ENCODE measurements at places on chromosomes 7 and 10.
A peak's percentile ranks its signal among the peaks of the same experiment; 100 is the strongest.

DNA sequence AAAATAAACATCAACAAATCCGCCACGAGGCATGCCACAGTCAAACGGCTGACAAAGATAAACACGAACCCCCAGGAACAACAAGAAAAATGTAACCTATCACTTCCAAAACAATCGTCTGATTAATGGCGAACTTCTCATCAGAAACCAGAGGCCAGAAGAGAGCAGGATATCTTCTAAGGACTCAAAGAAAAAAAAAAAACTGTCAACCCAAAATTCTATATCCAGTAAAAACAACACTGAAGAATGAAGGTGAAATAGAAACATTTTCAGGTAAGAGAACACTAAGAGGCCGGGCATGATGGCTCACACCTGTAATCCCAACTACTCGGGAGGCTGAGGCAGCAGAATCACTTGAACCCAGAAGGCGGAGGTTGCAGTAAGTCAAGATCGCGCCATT lies 54.3 kb downstream of the SLC29A4 start:
- H3K4me1 ChIP-seq: peaks cover 6% of the 10 kb centered on the region
- DNase-seq: no peak
- H3K36me3 ChIP-seq: peaks cover 67% of the 10 kb centered on the region

DNA sequence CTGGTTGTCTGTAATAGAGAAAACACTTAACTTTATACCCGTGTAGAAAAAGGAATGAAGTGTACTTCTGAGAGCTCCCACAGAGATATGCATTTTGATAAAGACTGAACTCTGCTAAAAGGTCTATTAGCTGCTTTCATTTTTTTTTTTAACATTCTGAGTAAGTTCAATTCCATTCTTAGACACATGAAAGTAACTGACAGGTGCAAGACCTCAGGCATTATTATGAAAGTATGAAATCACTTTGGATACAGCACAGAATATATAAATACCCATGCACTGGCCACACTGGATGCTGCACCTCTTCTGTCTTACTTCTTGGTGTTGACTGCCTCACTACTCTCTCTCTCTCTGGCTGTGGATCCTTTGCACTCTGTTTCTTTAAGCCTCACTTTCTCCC lies 46.2 kb downstream of the VWDE start:
- no peak for DNase-seq
- H3K4me1 ChIP-seq: no peaks in the 10 kb centered on the region
- H3K36me3 ChIP-seq: no peaks in the 10 kb centered on the region
- no peak overlapping the region for H3K27ac ChIP-seq

GRCh38 chr10:131310142-131310541 lies 1.4 kb downstream of the TCERG1L start:
- peak overlapping the region; percentile 24 for H3K27ac ChIP-seq
- H3K36me3 ChIP-seq: no peaks in the 10 kb centered on the region
- no peak for DNase-seq
- peaks cover 13% of the 10 kb centered on the region for H3K4me1 ChIP-seq
- no peak overlapping the region for H3K4me3 ChIP-seq
- H3K27me3 ChIP-seq: peaks cover 52% of the 10 kb centered on the region

- no peaks in the 10 kb centered on the region for H3K36me3 ChIP-seq
- H3K27me3 ChIP-seq: peaks cover 3% of the 10 kb centered on the region
- no peak overlapping the region for H3K27ac ChIP-seq
- H3K4me3 ChIP-seq: no peak overlapping the region
- DNase-seq: no peak
These were observed 495.2 kb upstream of the LRRN3 start for GRCh38 chr7:110595694-110596093.

Measured in activated naive CD4-positive, alpha-beta T cell treated with anti-CD3 and anti-CD28 coated beads, Interleukin-2, amount 10 ng/mL, durations not matched to agents 7 days and 5 days (primary cell).